ENCODE measurements at places on chromosomes 7 and 10. TPM values are rescaled to one million over a fixed set of nuclear protein-coding genes. Genes with fewer than 3 reads are reported as not detected.

The MYO1G gene
- 106 TPM for polyA plus RNA-seq

The HMX3 gene
- not detected for polyA plus RNA-seq

The COL17A1 gene
- not detected for polyA plus RNA-seq

The ZNF775 gene
- 7.6 TPM for polyA plus RNA-seq

The ZNF746 gene
- polyA plus RNA-seq = 10.9 TPM

The NRG3 gene
- polyA plus RNA-seq = not detected

The SRGN gene
- 110 TPM for polyA plus RNA-seq

The MRPS16 gene
- 117 TPM for polyA plus RNA-seq

The TBL2 gene
- 18.4 TPM for polyA plus RNA-seq

Measured in naive thymus-derived CD8-positive, alpha-beta T cell (primary cell).